ENCODE measurements at places on chromosomes 7 and 10.

DNA sequence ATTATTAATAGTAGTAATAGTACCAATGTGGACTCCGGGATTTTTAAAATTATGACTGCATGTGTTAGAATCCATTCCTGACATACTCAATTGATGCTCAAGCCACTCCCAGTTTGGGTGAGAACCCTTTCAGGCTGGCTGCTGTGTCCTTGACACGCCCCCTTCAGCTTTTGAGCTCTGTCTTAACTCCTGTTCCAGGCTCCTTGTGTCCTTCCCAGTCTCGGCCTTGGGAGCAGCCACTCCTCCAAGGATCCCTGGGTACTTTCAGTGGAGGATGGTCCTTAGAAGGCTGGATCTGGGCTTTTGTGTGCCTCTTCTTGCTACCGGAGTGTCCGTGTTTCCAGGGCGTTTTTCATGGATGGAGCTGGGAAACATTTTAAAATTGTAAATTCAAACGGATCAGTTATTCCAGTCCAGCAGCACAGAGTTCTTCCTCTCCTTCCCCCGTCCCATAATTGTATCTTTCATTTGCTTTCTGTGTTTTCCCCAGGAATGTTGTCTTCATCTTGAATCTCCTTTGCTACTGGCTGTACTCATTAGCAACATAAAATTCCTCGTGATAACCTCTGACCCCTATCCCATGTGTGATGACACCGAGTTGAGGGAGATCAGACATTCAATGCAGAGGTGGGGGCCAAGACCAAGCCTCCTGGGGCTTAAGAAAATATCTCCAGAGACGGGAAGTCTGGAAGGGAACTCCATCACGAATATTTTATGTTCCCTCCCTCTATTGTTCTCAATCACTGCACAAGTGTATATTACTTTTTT, 40.0 kb upstream of the PFKFB3 start:
- DNase-seq, result no peak

GRCh38 chr10:28704464-28705161, 27.3 kb downstream of the BAMBI start:
- no peak for DNase-seq

DNA sequence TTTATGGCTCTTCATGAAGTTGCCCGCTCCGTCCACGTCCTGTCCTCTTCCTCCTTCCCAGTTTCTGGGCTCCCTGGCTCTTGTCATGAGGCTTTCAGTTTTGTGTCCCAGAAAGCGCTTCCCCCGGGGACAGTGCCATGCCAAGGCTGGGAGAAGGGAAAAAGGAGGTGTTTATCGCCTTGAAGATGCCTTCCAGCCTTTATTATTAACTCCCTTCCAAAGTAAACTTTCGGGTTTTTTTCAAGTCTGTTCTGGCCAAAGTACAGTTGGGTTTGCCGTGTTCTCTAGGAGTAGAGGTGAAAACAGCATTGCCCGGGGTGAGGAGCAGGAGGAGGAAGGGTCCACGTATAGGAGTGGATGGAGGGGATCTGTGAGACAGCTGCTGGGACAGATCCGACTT, 117.2 kb downstream of the CUX1 start:
- DNase-seq, result no peak

GRCh38 chr7:78901566-78901965, 551.9 kb downstream of the MAGI2 start:
- no peak for DNase-seq

GRCh38 chr7:139641337-139641992, 118.0 kb downstream of the CLEC2L start:
- DNase-seq, result no peak

DNA sequence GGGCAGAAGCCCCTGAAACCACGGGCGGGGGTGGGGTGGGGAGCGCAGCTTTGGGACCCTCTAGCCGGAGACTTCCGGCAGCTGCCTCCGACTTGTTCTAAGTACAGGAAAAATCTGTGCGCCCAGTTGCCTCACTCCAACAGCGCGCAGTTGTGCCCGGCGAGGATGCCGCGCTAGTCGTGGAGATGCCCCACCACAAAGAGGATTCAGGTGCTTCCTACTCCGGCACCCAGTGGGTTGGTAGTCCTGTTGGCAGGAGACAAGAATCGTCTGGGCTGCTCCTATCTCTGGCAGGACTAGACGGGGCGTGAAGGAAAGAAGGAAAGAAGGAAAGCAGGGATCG, 465 bp upstream of the NPY start:
- DNase-seq, result no peak

GRCh38 chr7:44128721-44129582, 5.6 kb upstream of the POLD2 start:
- DNase-seq, result no peak

DNA sequence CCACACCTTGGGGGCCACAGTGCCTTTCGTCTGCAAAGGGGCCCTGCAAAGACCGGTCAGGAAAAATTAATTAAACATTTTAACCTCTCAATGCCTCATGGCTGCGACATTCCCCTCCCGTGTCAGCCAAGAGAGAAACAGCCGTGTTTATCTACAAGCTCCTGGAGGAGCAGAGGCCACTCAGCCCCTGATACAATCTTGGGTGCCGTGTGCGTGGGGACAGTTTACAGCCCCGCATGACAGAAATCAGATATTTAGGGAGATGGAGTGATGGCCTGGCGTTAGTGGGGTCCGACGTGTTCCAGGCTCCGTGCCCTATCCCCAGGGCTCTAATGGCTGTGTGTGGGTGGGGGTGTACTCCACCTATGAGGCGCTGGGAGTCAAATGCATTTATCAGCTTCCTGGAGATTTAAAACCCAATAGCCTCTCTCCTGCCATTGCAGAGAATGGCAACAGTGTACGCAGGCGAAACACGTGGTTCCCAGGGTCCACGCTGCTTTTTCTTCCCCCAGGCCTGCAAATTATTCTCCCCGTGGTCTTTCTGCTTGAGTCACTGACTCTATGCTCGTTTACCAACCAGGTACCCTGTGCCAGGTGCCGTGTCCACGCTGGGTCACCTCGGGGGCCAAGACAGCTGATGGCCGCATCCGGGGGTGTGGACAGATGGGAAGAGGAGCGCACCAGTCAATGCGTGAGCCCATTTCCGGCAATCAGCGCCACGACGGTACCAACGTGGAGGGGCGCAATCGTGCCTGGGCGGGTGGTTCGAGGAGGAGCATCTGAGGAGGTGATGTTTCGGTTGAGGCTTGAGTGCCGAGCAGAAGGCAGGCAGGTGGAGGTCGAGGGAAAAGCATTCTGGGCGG, 26.6 kb upstream of the PSMG3 start:
- DNase-seq, result no peak

- DNase-seq, result peak; percentile 98
These were observed 15.8 kb upstream of the ADAMTS14 start for GRCh38 chr10:70656489-70656888.

GRCh38 chr7:98372993-98373392, 27.9 kb downstream of the BAIAP2L1 start:
- DNase-seq, result peak; percentile 75

- peak; percentile 66 for DNase-seq
These were observed 46.4 kb downstream of the CSTF2T start for GRCh38 chr10:51653025-51653424.

DNA sequence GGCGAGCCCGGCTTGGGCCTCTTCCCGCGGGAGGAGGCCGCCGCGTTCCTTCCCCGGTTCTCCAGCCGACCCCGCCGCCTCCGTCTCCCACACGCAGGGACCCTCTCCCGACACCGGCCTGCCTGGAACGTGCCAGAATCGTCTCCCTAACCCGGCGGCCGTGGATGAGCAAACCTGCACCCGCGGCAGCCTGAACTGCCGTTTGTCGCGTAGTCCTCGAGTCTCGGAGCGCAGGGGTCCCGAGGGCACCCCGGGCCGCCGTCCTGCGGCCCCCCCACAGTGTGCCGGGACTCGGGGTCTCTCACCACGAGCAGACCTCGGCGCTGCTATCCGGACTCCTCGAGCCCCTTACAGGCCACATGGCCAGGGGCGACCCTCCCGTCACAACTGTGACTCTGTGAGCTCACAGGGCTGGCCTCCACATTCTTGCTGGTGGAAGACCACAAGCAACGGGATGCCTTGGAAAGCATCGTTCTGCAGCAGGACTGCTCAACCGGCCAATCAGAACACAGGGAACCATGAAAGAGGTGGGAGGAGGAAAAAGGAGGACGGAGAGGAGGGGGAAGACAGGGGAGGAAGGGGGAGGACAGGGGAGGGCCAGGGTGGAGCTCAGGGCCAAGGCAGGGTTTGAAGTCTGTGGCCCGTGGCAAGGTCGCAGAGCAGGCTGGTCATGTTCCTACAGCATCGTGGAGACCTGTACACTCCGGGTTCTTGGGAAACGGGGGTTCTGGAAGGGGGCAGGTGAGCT, 276.9 kb downstream of the DNAJB6 start:
- DNase-seq, result peak; percentile 11

DNA sequence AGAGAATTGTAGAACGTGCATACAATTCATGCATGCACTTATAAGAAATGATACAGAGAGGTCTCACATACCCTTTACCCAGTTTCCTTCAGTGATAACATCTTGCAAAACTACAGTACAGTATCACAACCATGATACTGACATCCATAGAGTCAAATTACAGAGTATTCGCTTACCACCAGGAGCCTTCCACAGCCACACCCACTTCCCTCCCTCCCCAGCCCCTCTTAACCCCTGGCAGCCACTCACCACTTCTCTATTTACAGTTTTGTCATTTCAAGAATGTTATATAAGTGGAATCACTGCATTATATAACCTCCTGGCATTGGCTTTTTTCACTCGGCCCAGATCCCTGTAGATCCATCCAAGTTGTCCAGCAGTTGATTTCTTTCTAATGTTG, 143.8 kb downstream of the ZNF248 start:
- no peak for DNase-seq

GRCh38 chr10:131571346-131571745, 259.8 kb upstream of the TCERG1L start:
- no peak for DNase-seq

DNA sequence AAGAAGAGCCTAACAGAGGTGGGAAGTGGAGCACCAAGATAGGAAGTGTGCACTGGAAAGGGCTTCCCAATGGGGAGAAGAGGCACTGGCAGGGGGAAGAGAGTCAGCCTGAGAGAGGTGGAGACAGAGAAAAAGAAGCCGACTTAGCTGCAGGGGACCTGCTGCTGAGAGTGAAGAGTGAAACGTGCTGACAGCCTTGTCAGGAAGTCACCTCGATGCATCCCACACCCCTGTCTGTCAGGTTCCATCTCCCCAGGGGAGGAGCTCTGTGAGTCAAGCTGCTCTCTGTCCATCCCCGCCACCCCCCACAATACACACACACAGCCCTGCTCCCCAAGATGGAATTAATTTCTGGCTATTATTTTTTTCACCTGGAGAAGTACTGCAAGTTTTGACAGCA, 14.0 kb downstream of the KAZALD1 start:
- DNase-seq, result no peak

DNA sequence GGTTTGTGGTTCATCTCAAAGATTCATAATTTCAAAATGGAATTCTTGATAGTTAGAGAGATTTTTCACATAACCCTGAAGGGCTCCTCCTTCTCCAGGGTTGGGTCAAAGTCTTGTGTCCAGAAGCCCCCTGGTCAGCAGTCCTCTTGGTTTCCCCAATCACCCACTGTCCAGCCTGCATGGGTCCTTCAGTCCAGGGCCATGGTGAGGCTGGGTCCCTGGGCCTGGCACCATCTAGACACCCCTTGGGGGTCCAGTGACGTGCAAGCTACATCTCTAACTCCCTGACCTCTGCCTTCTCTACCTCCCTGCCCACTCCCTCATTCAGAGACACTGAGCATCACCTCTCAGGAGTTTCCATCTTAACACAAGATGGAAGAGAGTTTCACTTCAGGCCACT, 26.1 kb downstream of the ANXA8 start:
- no peak for DNase-seq

GRCh38 chr10:97475936-97476594, 22.2 kb downstream of the MMS19 start:
- DNase-seq, result peak; percentile 30

GRCh38 chr7:30838008-30838407, 66.8 kb downstream of the MINDY4 start:
- DNase-seq, result no peak

DNA sequence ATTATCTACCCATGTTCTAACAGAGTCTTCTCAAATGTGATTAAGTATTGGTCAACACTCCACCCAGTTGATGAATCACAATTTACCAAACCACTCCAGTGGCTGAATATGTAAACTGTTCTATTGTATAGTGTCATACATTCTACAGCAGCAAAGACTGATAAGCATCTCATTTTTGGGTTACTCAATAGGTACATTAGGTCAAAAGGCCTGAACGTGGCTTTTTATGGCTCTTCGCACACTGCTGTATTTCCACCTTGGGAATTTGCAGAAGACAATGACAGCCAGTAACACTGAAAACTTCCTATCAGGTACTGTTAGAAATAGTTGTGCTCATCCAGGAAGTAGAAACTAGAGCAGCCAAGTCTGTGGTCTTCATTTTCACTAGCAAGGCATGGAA, 166.9 kb downstream of the GLI3 start:
- DNase-seq, result no peak

- DNase-seq, result no peak
These were observed at the start of gene RAB19 for GRCh38 chr7:140403878-140404564. RAB19 (plus strand) TSS chr7:140404058; CDS start chr7:140407647, 3,589 bp downstream.

DNA sequence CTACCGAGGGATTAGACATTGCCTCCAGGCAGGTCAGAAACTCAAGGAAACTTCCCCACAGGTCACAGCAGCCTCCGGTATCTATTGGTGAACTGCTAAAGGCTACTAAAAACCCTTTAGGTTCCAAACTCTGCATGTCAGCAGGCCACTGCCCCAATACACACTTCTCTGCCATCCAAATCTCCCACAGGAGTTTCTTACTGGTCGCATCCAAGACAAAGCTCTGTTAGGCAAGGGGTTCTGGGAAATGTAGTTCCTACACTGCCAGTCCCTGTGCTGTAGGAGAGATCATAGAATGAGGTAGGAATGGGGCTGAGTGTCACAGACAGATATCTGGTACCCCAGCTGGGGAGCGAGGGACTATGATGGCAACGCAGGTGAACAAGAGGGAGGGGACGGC, 757.0 kb upstream of the C7orf33 start:
- DNase-seq, result no peak

GRCh38 chr10:97336006-97336405, 1.5 kb upstream of the FRAT2 start:
- no peak for DNase-seq

DNA sequence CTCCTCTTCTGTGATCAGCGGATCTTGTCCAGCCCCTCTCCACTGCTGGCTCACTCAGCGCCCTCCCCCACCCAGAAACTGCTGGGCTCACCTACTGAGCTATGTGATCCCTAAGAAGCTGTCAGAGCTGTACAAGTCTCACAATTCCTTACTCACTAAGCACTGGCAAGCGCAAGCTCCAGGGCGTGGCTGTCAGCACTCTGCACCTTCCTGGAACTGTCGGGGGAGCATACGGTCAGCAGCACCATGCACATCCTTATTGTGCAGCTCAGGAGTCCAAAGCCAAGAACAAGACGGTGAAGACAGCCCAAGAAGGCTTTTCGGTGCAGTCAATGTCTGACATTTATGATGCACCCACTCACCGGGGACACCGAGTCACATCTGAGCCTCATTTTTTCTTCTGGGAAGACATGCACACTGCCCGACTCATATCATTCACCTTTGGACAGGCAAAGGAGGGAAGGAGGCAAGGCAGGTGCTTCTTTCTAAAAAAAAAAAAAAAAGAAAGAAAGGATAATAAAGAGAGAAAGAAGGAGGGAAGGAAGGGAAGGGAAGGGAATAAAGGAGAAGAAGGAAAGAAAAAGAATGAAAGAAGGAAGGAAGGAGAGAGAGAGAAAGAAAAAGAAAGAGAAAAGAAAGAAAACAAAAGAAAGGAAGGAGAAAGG, 56.3 kb downstream of the ASB13 start:
- no peak for DNase-seq

- DNase-seq, result no peak
These were observed 29.4 kb upstream of the ANKRD30A start for GRCh38 chr10:37095792-37096573.

- DNase-seq, result no peak
These were observed 4.2 kb upstream of the IGFBP1 start for GRCh38 chr7:45884136-45884535.

GRCh38 chr7:47461161-47461560, 120.8 kb downstream of the TNS3 start:
- DNase-seq, result peak; percentile 83

All from fibroblast of skin of abdomen (primary cell).